GM06990 (cell line): ENCODE measurements at places on chromosomes 16 and 17.

- DNase-seq, result no peak
Measured at GRCh38 chr17:51699303-51699702, 439.0 kb downstream of the UTP18 start.

DNA sequence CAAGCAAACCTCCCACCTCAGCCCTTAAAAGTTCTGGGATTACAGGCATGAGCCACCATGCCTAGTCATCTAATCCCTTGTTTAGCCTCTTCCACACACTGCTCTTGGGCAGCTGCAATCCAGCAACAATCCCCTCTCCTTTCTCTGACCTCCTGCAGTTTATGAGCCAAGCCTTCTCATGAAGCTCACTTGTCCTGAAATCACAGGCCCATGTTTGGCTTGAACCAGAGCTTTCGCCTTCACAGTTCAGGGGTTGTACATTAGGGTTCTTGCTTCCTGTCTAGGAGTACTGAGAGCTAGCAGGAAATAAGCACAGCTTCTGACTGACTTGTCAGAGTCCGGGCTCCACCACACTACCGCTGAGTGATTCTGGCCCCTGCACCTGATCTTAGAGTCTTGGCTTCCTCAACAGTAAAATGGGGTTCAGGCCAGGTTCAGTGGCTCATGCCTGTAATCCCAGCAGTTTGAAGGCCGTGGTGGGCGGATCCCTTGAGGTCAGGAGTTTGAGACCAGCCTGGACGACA, 16.3 kb downstream of the ERAL1 start:
- peak; percentile 74 for DNase-seq

- DNase-seq, result no peak
Measured at GRCh38 chr16:81817296-81817695, 38.2 kb downstream of the PLCG2 start.

DNA sequence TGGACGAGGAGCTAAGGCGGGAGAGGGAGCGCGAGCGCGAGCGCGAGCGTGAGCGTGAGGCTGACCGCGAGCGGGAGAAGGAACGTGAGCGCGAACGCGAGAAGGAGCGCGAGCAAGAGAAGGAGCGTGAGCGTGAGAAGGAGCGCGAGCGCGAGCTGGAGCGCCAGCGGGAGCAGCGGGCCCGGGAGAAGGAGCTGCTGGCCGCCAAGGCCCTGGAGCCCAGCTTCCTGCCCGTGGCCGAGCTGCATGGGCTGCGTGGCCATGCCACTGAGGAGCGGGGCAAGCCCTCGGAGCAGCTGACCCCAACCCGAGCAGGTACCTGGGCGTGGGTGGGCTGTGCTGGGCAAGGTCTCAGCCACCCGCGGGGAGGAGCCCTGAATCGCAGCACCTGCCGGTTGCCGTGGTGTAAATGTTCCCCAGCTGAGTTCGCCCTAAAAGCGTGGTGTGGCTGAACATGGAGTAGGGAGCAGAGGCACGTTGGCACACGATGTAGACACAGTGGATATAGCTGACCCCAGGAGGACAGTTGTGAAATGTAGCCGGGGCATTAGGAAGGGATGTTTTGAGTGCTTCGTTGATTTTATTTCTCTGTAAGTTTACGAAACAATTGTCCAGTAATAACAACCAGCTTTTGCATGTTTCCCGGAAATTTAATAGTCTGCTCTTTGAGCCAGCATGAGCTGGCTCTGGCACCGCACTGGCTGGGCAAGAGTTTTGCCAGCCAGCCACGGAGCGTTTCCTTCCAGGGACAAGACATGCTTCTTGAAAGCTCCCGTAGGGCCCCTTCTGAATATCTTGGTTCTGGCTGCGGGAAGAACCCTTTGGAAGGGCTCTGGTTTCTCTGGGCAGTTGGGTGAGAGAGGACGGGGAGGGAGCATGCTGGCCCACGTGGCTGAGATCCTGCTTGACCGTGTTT, 32.1 kb downstream of the GINS2 start:
- no peak for DNase-seq

DNA sequence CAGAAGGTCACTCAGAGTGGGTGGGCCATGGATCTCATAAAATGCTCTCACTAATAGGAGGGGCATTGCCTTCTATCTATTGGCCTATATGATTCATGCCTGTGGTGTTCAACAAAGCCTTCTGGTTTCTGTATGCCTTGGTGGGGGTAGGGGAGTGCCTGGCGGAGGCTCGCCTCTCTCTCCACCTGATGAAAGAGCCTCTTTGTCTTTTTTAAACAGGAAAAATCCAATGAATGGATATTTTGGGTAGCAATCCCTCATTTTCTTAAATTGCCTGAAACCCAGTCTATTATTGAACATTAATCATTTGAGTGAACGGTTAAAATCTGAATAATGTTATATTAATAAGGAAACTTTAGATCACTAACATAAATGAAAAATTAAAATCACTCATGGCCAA, 90.6 kb downstream of the TOX3 start:
- DNase-seq, result no peak

DNA sequence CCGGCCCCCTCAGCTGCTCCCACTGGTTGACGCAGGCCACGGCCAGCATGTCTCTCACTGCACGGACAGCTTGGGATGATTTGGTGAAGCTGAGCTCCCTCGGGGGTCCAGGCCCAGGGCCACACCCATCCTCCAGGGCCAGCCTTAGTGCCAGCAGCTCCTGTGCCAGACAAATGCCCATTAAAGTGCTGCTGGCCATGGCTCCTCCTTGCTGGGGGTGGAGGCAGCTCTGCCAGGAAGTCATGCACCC, 2.5 kb downstream of the TRIM47 start:
- DNase-seq, result no peak

GRCh38 chr16:74867281-74867849, 92.7 kb upstream of the FA2H start:
- no peak for DNase-seq

GRCh38 chr17:73404246-73404645, 92.4 kb upstream of the CDC42EP4 start:
- DNase-seq, result no peak

DNA sequence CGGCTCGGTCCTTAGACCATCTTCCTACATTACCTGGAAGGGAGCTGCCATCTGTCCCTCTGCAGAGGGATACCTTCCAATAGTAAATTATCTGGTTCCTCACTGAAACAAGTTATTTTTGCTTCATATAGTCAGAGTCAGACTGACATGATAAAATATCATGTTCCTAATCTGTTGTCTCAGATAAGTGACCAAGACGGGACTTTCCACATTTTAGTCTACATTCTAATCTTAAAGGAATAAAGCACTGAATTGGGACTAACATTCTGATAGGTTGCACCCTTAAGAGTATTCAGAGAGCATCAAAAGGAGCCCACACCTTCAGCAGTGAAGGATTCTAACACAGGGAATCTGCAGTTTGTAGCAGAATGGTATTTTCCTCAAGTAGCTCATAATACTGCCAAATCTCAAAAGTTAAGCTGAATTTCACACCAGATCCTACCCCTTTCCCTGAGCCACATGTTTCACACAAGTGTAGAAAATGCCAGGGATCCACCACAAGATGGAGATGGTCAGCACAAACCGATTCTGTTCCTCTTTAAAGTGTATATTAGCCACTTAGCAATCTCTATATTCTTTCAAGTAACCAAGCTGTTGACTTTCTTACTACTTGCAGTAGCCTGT, 13.4 kb downstream of the GINS2 start:
- DNase-seq, result no peak

GRCh38 chr17:21512307-21513011, 136.3 kb downstream of the KCNJ12 start:
- DNase-seq, result no peak
